ENCODE measurements at places on chromosomes 5 and 9.

GRCh38 chr9:1298046-1298445, 247.9 kb downstream of the DMRT2 start:
- DNase-seq, result no peak

DNA sequence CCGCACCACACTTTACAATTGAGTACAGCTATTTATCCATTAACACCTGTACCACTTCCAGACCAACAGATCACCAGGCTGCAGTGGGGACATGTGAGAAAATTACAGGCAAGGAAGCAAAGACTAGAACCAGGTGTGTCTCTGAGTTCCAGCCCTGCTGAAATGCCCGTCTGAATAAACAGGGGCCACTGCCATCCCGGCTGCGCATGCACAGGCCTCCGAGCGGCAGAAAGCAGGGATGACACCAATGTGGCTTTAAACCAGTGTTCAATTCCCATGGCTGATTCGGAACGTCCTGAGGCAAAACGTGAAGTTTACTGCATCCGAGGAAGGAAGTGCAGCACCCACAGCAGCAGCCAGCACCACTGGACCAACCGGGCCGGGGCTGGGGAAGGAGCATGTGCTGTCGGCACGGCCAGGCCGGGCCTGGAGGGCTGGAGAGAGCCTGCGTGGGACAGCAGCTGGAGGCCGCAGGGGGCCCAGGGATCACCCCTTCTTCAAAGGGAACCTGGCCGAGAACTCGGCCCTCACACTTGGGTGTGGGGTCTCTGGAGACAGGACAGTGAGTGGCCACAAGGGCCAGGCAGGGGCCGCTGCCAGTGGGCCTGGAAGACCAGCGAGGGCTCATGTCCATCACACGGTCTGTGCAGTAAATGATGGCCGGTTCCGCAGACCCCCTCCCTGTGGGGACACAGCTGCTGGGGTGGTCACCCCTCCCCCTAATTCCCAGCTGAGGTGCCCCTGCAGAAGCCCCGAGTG, 33.0 kb upstream of the SLC12A7 start:
- no peak for DNase-seq

- no peak for DNase-seq
Observed at GRCh38 chr9:122930541-122931225, 629 bp downstream of the ZBTB26 start.

DNA sequence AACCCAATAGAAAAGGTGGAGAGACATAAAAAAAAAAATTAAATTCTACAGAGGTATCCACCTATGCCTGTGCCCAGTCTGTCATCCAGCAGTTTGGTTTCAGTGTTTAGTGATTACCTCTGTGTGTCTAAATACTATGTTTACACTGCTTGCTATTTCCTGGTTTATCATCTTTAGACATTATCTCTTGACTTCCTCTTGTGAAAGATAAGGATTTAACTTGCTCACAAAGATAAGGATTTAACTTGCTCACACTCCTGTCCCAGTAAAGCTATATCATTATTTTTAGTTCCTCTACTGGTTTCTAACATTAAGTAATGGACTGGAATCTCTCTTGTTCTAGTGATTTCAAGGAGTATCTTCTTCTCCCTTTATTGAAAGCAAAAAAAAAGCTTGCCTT, 53.9 kb upstream of the ZFR start:
- DNase-seq, result no peak

DNA sequence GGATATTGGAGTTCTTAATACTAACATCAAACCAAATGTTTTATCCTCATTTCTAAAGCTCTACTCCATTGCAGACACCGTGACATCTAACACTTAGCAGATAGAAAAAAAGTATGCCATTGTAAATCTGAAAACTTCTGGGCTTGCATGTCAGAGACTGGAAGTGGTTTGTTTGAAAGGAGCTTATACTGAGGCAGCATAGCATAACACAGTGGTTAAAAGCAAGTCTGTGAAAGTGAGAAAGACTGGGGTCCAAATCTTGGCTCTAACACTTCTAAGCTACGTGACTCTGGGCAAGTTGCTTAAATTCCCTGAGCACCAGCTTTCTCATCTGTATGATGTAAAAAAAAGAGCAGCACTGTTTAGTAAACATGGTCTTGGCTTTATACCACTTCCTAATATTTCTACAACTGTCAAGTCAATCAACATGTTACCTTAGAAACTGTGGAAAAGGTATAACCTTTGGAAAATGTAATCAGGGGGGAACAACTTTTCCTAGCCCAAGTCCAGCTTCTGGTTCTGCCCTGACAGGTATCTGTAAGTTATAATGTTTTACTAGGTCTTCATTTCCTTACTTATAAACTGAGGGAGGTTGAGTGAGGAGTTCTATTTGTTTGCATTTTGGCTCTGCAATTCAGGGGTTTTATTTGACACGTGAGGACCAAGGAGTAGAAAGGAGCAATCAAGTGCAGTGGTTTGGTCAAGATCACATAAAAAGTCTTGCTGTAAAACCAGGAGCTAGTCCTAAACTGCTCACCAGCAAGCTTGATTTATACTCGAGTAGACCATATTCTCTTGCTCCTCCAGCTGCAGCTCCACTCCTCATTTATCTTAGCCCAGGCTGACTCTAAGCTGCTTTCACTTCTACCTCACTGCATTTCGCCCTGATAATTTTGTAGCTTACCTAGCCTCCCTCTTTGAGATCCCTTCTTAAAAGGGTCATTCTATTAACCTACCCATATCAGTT, 541.0 kb downstream of the RAB3C start:
- DNase-seq, result no peak

DNA sequence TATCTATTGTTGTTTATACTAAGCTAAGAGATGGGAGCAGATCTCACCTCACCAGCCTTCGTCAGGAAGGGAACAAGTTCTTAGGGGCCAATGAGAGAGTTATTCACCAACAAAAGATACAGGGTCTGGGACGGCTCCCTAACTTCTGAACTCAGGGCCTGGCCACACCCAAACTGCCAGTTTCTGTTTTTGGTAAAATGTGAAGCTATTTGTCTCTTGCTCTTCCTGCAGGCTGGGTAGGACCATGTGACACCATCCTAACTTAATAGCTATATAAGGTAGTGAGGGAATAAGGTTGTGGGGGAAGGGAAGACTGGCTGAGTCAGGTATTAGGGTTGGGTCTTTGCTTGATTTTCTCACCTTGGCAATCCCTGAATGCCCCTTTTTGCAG, 480.5 kb downstream of the KDM4C start:
- no peak for DNase-seq

- no peak for DNase-seq
Observed at GRCh38 chr9:99595796-99596195, 225.9 kb upstream of the NR4A3 start.

GRCh38 chr5:112125903-112126302, 293.2 kb downstream of the EPB41L4A start:
- no peak for DNase-seq

DNA sequence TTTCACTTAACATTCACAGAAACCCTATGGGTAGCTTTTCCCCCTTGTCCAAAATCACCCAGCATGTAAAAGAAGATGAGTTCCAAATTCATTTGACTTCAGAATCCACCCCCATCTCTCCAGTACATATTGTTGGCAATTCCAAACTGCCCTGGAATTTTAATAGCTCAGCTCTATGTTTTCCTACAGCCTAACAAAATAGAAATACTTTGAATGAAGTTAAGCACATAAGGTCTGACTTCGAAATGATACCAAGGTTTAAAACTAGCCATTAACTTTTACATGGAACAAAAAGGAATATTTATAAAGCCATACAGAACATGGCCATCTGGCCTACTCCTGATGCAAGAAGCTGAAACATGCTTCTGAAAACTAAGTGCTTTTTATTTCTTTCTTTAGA, 634.3 kb downstream of the PDE4D start:
- DNase-seq, result no peak

GRCh38 chr5:179438461-179438860, 93.2 kb upstream of the ADAMTS2 start:
- no peak for DNase-seq

DNA sequence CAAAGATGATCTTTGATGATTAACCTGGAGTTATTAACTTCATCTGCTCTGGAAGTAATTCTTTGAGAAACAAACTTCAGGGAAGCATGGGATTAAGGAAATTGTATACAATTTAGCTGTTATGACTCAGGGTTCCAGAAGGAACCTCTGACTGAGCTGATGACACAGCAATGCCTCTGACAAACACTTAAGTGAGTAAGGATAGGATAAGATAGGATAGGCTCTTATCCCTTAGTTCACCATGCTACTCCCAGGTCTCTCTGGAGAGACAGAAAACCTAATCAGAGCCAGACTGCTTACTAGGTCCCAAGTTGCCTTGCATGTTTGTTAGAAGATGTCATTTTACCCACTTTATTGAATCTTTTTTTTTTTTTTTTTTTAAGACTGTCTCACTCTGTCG, 12.6 kb upstream of the TMEM38B start:
- no peak for DNase-seq

GRCh38 chr5:35853631-35854030, 3.1 kb upstream of the IL7R start:
- DNase-seq, result no peak

DNA sequence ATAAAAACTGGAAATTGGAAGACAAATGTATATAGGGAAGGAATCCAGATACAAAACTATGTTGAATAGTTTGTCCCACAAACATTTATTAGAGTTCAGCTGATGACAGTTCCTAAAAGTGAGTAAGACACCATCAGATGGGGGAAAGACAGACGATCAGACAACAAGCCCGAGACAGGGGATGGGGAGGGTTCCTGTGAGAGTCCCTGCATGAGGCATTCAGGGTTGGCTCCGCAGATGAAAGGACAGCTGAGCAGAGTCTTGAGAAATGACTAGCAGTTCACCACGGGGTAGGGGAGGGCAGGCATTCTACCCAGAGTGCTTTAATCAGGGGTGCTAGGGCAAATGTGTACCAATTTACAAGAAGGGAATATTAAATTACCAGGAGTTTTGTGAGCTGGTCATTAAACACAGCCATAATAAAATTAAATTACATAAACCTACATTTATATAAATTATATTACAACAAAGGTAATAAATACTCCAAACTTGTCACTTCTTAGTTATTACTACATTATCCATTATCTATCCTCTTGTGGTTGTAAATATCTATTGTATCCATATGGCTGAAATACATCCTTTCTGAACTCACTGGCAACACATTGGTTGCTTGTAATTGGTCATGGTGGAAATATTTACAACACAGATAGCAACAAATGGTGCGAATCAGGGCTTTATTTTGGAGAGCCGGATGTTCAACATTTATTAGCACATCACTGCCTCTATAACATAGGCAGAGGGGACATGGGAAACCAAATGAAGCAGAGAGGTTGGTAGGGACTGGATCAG, 27.8 kb downstream of the TNFSF15 start:
- DNase-seq, result no peak

GRCh38 chr5:59319250-59319649, 574.3 kb downstream of the PDE4D start:
- DNase-seq, result no peak

GRCh38 chr5:55411876-55412275, 104.1 kb downstream of the MTREX start:
- DNase-seq, result no peak

DNA sequence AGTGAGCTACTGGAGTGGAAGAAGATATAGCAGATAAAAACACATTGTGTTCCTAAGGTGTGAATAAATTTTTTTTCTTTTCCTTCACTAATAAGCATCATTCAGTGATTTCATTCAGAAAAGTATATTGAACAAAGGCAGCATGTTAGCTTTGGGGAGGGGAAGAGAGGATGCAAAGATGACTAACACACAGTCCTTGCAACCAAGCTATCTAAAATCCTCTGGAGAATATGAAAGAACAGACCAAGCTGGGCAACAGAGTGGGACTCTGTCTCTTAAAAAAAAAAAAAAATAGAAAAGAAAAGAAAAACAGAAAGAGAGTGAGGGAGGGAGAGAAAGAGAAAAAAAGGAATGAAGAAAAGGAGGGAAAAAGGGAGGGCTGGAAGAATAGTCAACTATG, 22.3 kb upstream of the OMD start:
- no peak for DNase-seq

DNA sequence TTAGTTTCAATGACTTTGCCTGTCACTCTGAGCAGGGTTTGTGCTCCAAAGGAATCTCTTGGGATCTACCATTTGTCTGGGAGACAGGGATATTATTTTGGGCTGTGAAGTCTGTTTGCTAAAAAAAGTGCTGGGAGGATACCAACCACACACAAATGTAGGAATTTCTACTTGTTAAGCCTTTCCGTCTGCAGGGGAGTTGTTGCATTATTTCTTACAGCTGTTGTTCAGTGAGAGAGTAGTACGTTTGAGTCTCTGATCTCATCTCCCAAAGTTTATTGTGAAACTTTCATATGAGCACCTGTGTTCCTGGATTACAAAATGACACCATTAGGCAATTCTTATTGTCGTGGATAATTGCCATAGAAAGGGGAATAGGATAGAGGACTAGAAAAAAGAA, 78.3 kb upstream of the SEMA6A start:
- no peak for DNase-seq

GRCh38 chr9:137891588-137892423, 14.2 kb downstream of the CACNA1B start:
- DNase-seq, result no peak

- DNase-seq, result no peak
Observed at GRCh38 chr5:2877522-2877921, 126.0 kb upstream of the IRX2 start.

GRCh38 chr5:55600497-55601203, 65.9 kb upstream of the PLPP1 start:
- no peak for DNase-seq

GRCh38 chr5:41182666-41183065, 30.7 kb downstream of the C6 start:
- DNase-seq, result no peak

GRCh38 chr9:77462066-77462465, 186.1 kb downstream of the GNA14 start:
- DNase-seq, result no peak

GRCh38 chr5:54651482-54652076, 134.0 kb downstream of the SNX18 start:
- DNase-seq, result no peak

DNA sequence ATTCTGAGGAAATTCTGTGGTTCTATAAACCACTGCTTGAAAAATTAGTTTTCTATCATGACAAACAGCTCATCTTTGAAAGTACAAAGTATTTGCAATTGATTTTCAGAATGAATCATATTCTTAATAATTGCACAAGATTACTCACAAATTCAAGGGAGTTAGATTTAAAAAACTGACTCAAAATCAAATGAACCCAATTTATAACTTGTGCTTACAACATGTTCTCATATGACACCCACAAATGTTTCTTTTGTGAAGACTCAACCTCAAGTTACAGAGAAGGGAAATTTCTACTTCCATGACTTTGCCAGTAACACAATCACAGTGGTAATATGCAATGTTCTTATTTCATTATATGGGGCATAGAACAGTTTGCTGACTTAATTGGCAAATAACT, 272.0 kb upstream of the ACTBL2 start:
- no peak for DNase-seq

Data from GOT3 (cell line).